ENCODE measurements at places on chromosomes 1 and 21.
A peak's percentile ranks its signal among the peaks of the same experiment; 100 is the strongest.

GRCh38 chr21:36524477-36524876 lies 44.6 kb upstream of the CLDN14 start:
- DNase-seq = no peak

DNA sequence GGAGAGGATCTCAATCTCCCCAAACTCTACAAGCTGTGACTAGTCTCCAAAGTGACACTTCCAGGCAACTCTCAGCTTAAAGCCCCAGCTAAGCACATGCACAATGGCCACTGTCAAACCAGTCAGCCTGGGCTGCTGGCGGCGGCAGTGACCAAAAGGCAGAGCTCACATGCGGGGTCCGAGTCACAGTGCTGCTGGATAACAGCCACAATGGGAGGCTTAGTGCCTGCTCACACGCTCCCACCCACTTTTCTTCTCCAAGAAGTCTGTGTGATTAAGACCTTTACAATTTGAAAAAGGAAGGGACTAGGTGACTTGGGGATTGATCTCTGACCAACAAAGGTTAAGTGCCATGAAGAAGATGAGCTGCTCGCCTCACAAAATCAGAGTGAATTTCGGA lies 16.8 kb downstream of the RIPK4 start:
- no peak for DNase-seq

- no peak for DNase-seq
These were observed 19.7 kb downstream of the VASH2 start for GRCh38 chr1:212970085-212970484.

- peak; percentile 4 for DNase-seq
These were observed 128.1 kb upstream of the VAMP3 start for GRCh38 chr1:7642781-7643529.

- DNase-seq = no peak
These were observed 123.8 kb upstream of the RAB4A start for GRCh38 chr1:229147072-229147471.

Measured in NCI-H1105 (cell line).